ENCODE measurements at places on chromosomes 7 and 10.
A peak's percentile ranks its signal among the peaks of the same experiment; 100 is the strongest.

- DNase-seq, result no peak
Observed at GRCh38 chr10:122293156-122293960, 22.3 kb downstream of the BTBD16 start.

- no peak for DNase-seq
Observed at GRCh38 chr10:99975942-99976809, 33.6 kb downstream of the DNMBP start.

DNA sequence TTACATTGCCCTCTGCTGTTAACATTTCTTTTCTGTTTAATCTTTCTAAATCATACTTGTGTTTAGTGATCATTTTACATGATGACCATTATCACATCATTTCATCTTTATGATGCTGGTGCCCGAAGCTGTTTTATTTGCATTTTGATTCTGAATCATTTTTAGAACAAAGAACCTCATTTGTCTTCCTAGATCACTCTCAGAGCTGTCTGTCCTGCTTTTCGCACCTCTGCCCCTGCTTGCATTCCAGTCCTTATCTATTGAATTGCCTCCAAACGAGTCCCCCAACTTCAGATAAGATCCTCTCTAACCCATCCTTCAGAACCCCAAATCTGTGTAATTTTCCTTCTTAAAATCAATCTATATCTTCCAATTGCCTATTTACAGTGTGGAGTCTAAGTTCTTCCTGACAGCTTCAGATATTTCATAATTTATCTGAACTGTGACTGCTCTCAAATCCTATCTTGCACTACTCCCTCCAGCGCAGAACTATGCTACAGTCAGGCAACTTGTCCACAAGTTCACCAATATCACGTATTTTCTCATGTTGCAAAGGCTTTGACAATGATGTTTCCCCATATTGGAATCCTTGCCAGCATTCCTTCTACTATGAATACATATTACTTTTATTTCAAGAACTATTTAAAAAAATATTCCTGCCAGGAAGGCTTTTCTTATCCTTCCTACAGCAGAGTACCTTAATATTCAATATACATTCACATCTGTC is 346.5 kb upstream of the CACNA2D1 start:
- DNase-seq, result peak; percentile 44

- DNase-seq, result no peak
Observed at GRCh38 chr10:89025453-89025852, 34.9 kb downstream of the FAS start.

DNA sequence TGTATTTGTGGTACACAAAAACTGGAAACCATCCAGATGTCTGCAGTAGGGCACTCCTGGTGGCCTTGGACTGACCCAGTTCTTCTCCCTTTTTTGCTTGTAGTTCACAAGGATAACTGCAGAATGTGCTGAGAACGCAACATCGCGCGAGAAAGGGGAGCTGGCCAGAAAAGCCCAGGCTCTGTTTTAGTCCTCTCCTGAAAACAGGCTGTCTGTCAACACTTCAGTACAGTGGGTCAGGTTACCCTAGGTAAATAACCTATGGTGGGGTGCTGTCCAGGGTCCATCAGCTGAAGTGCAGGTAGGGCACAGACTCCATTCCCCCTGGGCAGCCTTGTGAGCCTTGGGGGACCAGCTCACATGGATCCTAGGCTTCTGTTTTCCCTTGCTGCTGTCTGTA is 495.8 kb downstream of the MDFIC start:
- no peak for DNase-seq

DNA sequence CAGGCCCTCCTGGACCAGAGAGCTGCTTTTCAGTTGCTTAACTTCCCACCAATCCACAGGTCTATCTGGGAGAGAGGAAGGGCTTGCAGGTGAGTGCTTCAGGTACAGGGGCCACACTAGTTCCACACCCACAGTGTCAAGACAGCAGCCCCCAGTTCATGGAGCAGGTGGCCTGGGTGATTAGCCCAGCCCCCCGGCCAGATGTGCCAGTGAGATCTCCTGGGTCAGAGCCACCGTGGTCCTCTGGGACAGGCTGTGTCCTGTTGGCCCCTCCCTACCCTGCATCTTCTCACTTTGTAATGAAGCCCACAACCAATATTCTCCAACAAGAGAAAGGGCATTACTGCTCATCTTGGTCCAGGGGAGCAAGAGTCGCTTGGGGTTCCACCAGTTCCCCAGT is 30.6 kb downstream of the DRGX start:
- no peak for DNase-seq

DNA sequence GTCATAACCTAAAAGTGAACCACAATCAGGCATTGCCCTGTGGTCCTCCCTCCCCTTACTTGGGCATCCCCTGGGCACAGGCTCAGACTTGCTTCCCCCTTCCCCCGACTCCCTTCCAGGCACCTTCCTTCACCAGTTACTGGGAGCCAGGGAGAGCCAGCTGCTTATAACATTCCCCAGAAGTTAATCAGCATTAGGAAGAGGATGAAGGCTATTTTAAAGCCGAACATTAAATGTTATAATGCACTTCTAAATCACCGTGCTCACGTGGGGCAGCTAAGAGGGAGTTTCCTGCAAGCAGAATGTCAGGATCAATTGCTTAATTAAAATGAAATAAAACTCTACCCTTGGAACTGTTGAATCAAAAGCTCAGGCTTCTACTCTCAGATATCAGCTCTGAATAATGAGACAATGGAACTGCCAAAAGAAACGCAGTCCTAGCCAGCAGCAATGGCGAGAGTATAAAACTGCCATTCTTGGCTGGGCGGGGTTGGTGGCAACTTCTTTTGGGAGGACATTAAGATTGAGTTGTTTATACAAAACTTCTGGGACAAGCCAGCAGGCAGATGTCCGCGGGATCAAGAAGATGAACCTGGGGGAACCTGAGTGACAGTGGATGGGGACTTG is 169.5 kb downstream of the FANK1 start:
- DNase-seq, result no peak

Data from AG04449 (cell line).